Thoracic aorta (tissue), 2 donors: ENCODE measurements at places on chromosomes 1 and 21.

GRCh38 chr1:26158908-26159742, at the start of gene FAM110D:
TSS of gene FAM110D (plus strand) at chr1:26159079. CDS start at chr1:26161292, 2,213 bp downstream.
- DNase-seq, result no peak

GRCh38 chr1:111778541-111779051, 22.9 kb downstream of the DDX20 start:
- DNase-seq, result no peak

GRCh38 chr21:32537569-32537881, 47.8 kb downstream of the TCP10L start:
- no peak for DNase-seq

GRCh38 chr1:150753416-150753815, 12.2 kb downstream of the CTSS start:
- no peak for DNase-seq
